ENCODE measurements at places on chromosomes 5 and 9.

DNA sequence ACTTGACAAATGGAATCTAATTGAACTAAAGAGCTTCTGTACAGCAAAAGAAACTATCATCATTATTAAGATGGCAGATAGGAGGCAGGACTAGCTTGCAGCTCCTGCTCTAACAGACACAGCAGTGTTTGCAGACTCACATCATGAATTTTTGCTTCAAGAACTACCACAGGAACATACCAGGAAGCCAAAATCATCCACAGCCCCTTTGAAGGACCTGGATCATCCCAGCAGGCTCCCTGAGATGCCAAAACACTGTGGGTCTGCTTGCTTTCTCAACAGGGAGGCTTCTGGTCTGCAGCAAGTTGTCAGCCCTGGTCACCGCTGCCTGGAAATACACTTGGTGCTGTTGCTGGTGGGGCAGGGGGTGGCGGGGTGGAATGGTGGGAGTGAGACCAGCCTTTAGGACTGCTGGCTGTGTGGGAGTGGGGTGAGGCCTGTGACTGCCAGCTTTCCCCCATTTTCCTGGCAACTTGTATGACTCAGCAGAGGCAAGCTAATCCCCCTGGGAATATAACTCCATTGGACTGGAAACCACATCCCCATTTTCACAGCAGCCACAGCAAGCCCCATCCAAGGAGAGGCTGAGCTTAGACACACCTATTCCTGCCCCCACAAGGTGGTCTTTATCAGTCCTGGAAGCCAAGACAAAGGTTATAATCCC, 533.8 kb upstream of the CYLC2 start:
- no peak for DNase-seq

GRCh38 chr9:20441166-20441565, 181.1 kb downstream of the MLLT3 start:
- no peak for DNase-seq

DNA sequence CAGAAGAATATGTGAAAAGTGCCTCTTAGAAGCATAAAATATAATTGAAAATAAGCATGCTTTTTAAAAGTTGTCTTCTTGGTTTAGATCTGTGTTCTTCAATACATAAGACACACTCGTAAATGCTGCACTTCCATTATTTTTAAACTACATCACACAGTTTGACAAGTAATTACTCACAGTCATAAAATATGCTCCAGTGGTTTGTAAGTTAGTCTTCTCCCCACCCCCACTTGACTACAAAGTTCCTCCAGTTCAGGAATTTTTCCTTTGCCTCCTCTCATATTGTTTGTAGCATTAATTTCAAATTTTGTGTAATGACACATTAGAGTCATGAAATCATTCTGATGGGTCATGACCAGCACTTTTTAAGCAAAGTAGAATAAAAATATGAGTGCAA, 60.3 kb upstream of the PTGER4 start:
- DNase-seq: no peak

DNA sequence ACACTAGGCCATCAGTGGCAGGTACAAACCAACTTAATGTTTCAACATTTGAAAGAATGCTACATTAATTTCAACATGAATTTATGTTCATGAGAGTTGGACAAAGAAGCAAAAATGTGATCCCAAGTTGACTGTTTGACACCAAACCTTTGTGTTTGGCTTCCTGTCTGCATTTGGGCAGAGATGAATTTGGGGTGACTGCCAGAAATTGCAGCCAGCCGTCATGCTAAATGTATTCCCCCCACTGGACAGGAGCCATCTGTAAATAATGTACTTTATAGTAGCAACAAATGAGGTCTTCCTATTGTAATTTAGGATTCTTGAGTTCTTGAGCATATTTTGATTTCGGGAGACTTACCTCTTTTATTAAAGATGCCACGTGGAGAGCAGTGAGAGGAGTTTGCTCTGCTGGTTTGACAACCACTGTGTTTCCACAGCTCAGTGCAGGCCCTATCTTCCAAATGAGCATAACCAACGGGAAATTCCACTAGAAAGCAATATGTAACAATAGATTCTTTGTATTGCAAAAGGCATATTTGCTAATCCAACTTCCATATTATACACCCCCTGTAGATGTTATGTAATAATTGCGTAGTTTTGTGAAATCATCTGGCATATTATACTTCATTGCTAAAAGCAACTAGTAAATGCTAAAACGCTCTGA, 27.6 kb downstream of the ALDH1A1 start:
- DNase-seq: no peak

DNA sequence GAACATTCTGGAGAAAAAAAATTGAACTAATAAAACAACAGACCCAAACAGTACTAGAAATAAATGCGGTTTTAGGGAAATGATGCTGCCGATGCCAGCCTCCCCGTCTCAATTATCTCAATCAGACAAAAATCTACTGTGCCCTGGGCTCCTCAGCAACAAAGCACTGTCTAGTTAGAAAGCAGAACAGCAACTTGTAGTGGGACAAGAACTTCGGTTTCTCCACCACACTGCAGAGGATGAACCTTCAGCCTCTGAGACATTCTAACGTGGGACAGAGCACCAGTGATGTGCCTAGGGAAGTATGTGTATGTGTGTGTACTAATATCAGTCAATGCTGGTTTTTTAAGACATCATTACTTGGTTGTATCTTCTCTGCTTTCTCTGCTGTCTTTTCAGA, 11.1 kb upstream of the CAST start:
- DNase-seq: no peak

GRCh38 chr5:16935231-16936149, 598 bp downstream of the MYO10 start:
- no peak for DNase-seq

DNA sequence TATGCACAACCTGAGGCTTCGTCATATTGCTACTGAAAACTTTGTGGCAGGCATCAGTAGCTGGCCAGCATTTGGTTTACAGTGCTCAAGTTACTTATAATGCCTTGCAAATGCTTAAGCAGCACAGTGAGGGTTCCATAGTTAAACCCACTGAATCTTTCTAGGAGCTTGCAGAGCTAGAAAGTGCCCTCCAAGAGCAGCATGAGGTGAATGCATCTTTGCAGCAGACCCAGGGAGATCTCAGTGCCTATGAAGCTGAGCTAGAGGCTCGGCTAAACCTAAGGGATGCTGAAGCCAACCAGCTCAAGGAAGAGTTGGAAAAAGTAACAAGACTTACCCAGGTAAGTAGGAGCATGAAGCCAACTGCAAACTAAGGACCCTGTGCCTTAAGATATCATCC, 60.9 kb downstream of the CNTRL start:
- DNase-seq: no peak

- no peak for DNase-seq
These were observed 197.1 kb downstream of the NSG2 start for GRCh38 chr5:174242573-174242972.

DNA sequence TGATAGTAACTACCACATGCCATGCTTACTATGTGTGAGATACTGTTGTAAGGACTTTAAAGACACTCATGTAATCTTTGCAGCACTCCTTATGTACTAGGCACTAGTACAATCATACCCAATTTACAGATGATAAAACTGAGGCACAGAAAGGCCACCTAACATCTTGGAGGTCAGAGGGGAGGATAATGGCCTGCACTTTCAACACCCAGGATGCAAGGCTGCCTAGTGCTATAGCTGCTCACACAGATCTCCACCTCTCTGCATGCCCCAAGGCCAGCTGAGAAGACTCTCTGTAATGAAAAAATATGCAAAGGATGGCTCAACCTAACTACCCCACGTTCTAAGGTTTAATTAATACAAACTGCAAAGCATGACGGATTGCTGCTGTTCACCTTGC, 57.2 kb downstream of the GNAQ start:
- no peak for DNase-seq

All from GM04503 (cell line).